ENCODE measurements at places on chromosomes 12 and 14.
A peak's percentile ranks its signal among the peaks of the same experiment; 100 is the strongest.

GRCh38 chr12:6274231-6275221, 36.0 kb upstream of the PLEKHG6 start:
- no peak for DNase-seq

- DNase-seq, result no peak
Observed at GRCh38 chr12:76268267-76268666, 79.9 kb downstream of the BBS10 start.

GRCh38 chr14:90053044-90053443, 8.8 kb upstream of the KCNK13 start:
- DNase-seq, result no peak

DNA sequence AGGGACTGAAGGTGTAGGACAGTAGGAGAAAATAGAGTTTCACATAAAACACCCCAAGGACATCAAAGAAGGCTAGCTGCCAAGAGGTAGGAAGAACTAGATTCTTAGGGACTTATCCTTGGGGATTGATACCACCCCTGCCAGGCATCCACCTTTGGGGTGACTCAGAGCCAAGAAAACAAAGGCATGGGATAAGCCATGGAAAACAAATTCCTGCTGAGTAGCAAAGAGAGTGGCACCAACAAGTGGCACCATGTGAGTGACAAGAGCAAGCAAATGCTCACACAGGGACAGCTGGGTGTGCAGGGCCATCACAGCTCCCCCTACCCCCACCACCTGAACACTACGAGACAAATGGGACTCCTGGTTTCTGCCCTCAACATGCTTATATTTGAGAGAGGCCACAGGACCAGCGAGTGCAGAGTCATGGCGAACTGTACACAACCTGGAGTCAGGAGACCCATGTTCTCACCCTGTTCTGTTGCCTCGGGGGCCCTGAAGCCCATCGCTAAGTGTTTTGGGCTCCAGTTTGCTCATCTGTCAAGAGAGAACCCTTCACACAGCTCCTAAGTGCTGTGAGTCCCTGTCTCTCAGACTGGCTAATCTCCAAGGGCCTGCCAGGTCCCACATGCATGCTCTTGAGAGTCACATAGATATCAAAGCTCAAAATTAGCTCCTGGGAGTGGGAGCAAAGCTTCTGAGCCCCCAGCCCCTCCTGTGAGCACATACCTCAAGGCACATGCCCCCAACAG, 91.9 kb downstream of the DPF3 start:
- DNase-seq, result no peak

DNA sequence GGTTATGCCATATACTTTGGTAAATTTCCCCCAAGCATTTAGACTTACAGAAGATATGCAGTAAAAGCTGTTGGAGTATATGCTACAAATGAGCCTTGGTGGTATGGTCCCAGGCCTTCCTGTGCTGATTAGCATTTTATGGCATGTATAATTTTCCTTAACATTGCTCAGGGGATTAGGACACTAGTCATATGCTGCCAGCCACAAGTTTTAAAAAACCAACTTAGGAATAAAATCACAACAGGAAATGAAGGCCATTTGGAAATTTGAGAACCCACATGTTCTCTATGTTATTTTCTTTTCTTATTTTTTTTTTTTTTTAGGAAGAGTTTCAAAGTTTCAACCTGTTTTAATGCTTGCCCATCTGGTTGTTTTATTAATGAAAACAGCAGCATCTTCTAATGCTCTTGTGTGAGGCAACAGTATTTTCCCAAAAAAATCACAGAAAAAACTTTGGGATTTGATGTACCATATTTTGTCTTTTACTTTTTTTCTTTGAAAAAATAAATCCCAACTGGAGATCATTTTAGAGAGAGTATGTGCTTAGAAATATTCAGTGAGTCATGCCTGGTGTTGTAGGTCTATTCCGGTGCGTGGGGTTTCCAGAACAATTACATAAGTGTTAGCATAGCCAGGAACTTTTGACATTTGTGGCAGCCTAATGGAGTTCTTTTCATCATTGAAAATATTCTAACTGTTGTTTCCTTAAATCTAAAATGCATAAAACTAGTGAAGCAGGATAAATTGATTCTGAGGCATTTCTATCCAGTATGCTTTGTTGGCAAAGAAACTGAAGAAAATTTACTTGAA, 21.7 kb upstream of the DUSP6 start:
- no peak for DNase-seq

DNA sequence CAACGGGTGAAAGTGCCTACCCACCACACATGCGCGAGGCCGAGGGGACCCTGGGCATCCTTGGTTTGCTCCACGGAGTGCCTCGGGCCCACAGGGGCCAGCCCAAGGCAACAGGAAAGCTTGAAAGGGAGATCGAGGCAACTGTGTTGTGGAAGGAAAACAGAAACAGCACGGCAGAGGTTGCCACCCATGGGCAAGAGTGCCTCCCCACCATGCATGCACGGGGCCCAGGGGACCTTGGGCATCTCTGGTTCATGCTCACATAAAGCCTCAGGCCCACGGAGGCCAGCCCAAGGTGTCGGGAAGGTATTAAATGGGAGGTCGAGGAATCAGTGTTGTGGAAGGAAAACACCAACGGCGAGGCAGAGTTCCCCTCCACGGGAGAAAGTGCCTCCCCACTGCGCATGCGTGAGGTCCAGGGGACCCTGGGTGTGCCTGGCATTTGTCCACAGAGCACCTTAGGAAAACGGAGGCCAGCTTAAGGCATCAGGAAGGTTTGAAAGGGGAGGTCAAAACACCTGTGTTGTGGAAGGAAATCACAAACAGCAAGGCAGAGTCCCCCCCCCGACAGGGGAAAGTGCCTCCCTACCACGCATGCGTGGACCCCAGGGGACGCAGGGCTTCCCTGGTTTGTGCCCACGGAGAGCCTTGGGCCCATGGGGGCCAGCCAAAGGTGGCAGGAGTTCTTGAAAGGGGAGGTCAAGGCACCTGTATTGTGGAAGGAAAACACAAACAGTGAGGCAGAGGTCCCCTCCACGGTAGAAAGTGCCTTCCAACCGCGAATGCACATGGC, 367.3 kb downstream of the ALG10 start:
- no peak for DNase-seq

DNA sequence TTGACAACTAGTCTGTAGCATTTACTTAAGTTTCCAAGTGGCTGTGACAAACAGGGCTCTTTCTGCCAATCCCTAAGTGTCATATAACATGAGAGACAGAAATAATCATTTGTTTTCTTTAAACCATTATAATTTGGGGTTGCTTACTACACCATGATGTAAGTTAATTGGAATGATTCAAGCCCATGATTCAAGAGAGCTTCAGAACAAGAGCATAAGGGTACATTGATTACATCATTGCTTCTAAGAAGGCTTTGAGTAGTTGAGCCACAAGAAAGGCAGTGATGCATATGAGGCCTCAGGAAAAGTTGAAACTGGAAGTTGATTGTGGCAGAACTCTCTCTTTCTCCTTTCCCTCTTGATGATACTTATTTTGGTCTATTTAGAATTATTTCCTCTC, 444.0 kb downstream of the CCER1 start:
- DNase-seq, result no peak

DNA sequence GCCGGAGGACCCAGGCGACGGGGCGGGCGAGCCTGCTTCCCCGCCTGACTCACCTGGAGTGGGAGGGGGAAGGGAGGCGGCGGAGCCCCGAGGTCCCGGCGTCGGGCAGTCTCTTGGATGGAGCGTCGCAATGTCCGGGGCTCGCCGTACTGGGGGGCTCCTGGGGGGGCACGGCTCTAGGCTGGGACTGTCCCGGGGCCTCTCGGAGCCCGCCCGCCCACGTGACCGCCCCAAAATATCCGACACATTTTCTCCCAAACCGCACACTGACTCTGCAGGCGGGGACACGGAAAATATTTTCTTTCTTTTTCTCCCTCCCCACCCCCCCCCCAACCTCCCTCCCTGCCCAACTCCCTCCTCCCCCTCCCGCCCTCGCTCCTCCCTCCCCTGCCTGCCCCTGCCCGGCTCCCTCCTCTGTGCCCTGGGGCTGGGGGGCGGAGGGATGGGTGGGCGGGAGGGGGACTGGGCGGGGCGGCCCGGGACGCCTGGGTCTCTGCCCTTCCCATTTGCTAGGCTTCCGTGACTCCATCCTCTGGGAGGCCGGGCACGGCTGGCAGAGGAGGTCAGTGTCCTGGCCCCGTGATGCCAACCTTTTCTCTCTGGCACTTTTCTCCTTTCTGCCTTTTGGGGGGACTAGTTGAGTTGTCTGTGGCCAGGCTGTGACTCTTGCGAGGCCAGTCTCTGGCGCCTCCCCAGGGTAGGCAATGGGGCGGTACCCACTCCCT, at the start of gene RARG:
Gene RARG (minus strand): TSS at position 289 of the 725 bp plus-strand sequence. CDS start 4,664 bp downstream, outside the sequence.
- peak; percentile 47 for DNase-seq

- no peak for DNase-seq
Observed at GRCh38 chr14:79668951-79669350, 542.4 kb downstream of the DIO2 start.

DNA sequence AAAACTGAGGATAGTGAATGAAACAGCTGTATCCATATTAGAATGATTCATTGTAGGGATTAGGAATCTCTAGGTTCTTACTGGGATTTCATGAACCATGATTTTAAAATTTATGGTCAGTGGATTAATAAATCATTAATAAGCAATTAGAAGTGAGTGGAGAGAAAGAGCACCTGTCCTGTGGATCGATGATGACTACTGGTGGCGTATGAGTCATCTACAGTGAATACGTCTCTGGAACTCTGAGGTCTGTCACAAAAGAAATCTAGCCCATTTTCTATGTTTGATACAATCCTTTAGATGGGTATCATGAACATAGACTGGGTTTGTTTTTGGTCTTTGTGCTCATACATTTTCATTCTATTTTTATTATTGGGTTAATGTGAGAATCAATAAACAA, 77.3 kb upstream of the RTL1 start:
- DNase-seq, result no peak
